ENCODE measurements at places on chromosomes 6 and 20.

DNA sequence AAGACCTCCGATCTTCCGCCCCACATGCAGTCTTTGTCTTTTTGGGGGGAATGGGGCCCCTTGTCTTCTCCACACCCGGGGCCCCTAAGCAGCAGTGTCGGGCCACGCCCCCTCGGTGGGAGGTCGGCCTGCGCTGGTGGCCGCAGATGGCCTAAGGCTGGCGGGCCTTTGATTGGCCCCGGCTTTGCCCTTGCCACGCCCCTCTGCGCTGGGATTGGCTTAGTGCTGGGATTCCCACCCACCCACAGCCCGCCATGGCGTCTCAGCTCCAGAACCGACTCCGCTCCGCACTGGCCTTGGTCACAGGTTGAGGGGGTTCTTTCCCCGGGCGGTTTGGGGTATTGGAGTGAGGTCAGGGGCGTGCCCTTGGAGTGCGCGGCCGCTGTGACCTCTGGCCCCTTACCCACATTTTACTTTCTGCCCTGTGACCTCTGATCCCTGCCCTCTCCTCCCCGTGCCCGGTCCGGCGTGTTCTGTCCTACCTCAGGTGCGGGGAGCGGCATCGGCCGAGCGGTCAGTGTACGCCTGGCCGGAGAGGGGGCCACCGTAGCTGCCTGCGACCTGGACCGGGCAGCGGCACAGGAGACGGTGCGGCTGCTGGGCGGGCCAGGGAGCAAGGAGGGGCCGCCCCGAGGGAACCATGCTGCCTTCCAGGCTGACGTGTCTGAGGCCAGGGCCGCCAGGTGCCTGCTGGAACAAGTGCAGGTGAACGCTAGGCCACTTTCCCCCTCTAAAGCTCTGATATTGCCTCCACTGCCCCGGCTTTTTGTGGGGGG, at the start of gene HSD17B8:
Gene HSD17B8, plus strand, starts transcription at position 241 of the 776 bp plus-strand sequence. Its CDS starts 14 bp downstream, at position 255.
- DNase-seq = peak; percentile 85

GRCh38 chr6:90478278-90478677, 108.6 kb downstream of the MAP3K7 start:
- no peak for DNase-seq

GRCh38 chr6:106421496-106421895, 61.0 kb downstream of the CRYBG1 start:
- DNase-seq = no peak

DNA sequence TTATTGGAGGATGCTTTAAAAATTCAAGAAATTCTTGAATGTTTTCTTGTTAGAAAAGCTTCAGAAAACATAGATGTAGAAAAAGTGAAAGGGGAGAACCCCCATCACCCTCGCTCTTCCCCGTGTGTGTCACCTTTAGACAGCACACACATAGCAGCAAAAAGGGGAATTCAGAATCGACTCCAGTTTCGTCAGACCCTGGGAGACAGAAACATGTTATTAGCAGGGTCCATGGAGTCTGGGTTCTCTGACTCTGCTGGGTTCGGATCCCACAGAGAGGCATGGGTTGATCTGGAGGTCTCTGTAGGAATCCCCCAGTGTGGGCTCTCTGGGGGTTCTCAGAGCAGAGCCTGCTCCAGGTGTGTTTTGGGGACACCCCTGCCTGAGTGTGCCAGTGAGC, 43.7 kb downstream of the ARHGAP40 start:
- no peak for DNase-seq

GRCh38 chr20:10591946-10592521, 81.8 kb downstream of the JAG1 start:
- no peak for DNase-seq

DNA sequence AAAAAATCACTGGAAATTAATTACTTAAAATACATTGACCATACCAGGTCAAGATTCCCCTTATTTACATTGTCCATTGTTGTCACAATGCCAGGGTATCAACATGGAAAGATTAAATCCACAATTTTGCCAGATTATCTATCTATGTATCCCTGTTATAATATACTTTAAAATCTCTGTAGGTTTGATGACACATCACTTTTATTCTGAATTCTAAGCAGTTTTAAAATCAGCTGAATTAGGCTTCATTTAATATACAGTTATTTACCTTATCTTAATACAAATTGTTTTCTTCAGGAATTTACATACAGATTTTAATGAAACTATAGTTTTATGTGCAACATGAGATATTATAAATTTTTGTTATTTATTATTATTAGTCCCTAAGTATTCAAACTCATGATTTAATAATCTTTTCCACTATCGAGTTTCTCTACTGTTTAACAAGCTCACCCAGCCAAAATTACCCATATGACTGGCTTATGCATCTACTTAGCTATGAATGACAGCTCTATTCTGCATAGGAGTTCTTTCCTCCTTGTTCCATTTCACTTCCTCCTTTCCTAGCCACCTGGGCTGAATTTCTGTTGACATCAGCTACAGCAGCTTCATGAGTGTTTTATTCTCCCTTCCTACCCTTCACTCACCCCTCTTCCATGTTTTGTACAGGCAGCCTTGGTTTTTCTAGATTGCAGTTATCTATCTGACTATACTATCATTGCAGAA, 654.2 kb upstream of the MAP3K7 start:
- DNase-seq = no peak
